Activated CD4-positive, alpha-beta T cell treated with anti-CD3 and anti-CD28 coated beads for 24 hours (primary cell): ENCODE measurements at places on chromosomes 7 and 10.

DNA sequence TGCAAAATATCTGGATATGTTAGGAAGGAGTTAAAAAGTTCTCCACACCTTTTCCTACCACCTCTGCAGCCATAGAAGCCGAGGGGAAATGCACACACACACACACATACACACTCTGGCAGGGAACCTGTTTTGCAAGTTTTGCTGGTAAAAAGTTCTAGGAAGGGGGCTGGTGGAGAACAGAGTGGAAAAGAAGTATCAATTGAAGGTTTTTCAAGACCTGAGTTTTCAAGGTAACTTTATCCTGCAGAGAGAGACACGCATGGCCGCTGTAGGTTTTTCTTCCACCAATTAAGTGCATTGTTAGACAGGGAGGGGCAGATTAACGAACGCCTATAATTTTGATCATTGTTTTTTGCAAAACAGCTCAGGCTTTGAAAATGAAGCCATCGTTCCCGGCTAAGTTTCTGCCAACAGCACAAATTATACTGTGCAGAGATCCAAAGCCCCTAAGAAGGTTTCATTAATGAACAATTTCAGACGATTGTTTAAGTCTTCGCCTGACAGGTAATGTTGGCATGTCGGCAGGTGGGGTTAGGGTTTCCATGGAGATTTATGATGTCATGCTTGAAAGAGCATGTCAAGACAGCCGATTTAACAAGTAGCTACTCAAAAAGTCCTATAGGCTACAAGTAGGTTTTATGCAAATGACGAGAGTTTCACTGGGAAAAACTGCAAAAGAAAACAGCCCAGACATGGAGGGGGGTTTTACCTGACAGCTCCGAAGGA, 29.7 kb downstream of the KIAA1217 start:
- DNase-seq = no peak

DNA sequence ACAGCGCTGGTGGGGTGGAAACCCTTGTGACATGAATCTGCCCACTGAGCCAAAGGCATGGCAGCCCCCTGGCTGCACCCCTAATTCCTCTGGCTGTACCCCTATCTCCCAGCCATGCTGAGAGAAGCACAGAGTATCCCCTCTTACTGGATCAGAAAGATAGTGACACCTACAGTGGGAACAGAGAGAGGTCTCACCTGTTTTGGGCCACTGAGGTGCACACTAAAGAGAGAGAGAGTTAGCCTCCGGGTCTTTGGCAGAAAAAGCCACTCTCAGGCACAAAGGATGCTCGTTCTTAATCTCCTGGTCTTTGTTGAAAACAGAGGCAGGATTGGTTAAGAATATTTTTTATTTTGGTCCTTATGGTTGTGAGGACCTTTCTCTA, 11.3 kb downstream of the TSPAN14 start:
- DNase-seq = no peak

DNA sequence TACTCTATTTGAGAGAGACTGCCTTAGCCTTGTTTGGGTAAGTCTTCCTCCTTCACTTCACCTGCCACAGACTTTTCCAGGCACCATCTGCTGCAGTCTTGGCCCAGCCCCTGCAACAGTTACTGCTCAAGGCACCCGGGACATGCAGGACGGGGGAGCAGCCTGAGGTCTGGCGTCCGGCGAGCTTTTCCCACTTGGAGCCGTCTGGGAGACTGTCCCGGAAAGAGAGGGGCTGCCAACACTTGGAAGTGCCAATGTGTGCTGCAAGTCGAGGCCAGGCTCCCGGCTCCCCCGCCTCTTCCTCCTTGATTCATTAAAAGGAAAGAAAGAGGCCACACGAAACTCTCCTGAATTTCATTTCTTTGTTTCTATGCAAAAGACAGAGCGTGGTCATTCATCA, 13.7 kb downstream of the HTRA1 start:
- no peak for DNase-seq

- no peak for DNase-seq
These were observed 28.1 kb upstream of the ELOVL3 start for GRCh38 chr10:102198027-102198426.

GRCh38 chr7:3082386-3082785, 38.7 kb upstream of the CARD11 start:
- no peak for DNase-seq

- DNase-seq = no peak
These were observed 61.6 kb upstream of the LBX1 start for GRCh38 chr10:101290881-101291280.

- no peak for DNase-seq
These were observed 162.4 kb downstream of the NOC3L start for GRCh38 chr10:94200146-94200837.

DNA sequence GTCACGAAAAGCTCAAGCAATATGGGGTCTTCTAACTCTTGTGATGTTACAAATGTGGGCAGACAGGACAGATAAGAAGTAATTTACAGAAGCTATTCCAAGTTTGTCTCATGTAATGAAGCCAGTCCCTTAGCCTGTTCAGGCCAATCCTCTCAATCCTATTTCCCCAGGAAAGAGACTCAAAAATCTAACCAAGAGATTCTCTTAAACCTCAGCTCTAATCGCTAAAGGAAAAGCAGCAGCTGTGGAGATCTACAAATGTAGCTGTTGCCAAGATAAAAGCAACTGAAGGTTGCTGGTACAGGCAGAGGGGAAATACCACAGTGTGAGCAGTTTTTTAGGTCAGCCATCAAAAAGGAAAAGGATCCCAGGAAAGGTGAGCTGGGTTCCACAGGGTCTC, 39.3 kb downstream of the ANK3 start:
- no peak for DNase-seq

- DNase-seq = no peak
These were observed 16.2 kb upstream of the ZNF488 start for GRCh38 chr10:47400251-47400650.

DNA sequence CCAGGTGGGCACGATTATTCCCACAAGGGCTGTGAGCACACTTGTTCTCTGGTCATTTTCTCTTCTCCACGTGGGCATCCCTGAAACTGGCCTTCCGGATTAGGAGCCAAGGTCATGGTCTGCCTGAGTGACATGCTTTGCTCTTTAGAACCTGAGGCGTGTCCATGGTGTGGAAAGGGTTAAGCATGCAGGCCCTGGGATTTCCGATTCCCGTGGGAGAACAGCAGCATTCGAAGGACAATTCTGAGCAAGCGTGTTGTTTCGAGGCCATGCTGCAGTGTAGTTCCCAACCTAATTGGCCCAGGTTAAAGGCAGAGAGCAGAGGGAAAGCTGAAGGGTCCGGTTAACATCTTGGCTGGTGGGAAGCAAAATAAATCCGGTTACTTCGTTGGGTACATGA, 245.9 kb downstream of the SKAP2 start:
- DNase-seq = no peak

- DNase-seq = peak; percentile 37
These were observed 145.3 kb downstream of the CELF2 start for GRCh38 chr10:11162828-11163599.
